ENCODE measurements at places on chromosomes 13 and 19.

DNA sequence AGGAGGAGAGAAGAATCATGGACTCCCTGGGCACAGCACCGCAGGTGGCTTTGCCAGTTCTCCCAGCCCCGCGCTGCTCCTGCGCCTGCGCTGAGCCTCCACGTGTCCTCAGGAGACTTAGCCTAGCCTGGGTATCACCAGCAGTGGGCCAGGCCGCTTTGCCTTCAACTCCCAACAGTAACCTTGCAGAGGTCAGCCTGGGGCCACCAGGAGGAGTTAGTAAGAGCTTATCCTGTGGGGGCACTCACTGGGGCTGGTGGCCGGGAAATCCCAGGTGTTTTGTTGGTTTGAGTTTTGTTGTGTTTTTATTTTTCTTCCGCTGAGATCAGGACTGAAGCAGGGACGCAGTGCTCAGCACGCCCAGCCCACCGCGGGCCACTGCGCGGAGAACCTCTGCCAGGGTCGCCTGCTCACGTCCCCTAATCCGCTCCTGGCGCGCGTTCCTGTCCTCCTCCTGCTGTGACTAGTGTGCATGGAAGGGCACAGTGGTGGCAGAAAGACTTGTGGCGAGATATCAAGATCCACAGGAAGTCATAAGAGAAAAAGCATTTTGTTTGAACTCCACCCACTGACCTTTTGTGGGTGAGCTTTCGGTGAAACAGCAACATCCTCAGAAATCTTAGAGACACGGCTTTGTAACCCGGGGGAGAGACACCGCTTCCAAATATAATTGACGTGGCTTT is 207.4 kb upstream of the RFC3 start:
- peak; percentile 55 for DNase-seq

DNA sequence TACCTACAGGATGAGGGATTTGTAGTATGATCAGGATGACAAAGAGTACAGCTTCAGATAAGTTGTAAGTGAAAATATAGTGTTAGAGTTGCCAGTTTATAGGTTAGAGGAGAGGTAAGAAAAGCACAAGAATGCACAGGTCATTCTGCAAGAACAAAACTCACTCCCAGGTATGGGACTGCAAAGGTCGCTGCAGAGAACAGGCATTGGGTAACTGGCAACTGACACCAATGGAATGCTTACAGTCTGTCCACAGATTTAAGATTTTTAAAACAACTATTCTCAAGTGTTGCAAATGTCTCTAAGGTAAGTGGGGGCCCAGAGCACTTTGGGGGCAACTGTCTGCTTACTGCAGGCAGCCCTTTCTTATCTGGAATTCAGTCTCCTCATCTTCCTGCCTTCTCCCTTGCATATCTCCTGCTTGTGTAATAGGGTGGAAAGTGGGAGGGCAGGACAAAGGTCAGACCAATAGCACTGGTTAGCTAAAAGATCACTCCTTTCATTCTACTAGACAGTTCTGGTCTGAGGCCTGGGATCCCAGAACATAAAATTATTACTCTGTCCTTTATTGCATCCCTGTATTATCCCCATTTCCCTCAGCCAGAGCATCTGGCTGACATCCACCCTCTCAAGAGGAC is 42.3 kb upstream of the ZNF726 start:
- DNase-seq = no peak

GRCh38 chr13:36910545-36910944 is 9.5 kb downstream of the SMAD9 start:
- no peak for DNase-seq

DNA sequence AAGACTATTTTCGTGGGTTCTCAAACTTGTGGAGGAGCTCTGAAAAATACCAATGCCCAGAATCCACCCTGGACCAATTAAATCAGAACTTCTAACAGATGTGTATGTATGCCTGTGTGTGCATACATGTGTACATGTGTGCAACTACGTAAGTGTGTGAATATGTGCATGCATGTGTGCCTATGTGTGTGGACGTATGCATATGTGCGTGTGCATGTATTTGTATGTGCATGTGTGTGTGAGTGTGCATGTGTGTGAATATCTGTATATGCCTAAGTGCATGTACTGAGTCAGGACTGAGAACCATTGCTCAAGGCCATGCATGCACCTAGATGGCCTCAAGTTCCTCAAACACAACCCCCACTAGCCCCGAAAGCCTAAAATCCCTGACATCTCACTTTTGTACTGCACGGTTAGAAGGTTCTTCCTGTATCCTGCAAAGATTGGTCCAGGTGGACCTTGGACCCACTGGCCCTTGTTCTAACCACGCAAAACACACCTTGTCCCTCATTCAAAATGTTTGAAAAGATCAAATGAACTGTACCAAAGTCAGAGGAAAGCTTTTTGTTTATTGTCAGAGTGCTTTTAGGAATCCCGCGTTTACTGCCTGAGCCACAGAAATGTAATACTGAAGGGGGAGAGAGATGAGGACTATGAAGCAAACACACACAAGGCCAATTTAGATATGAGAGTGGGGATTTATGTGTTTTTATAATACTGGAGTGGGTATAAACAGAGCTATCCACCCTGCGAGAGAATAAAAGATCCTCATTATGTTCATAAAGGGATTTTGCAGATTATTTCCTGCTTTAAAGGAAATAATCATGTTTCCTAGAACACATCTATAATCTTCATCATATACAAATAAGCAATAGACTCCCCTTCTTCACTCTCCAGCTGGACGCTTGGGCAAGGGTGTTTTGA is 39.1 kb downstream of the LATS2 start:
- no peak for DNase-seq

DNA sequence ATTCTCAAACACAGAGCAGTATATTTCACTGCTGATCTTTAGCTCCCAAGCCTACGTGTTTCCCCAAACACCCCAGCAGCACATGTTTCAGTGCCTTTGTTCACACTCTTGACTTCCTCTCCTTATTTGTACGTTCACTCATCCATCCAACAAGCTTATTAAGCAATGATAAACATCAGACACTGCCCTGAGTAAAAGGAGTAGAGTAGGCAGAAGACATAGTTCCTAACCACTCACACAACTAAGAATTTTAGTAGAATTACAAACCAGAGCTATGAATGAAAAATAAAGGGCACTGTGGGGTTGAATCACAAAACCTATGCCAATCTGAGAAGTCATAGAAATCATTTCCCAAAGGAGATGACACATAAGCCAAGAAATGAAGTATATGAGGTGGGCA is 213.5 kb downstream of the DIAPH3 start:
- DNase-seq = no peak

- no peak for DNase-seq
Measured at GRCh38 chr13:113746143-113746525, 12.9 kb upstream of the TMEM255B start.

- no peak for DNase-seq
Measured at GRCh38 chr19:20912973-20913372, 10.1 kb upstream of the ZNF85 start.

DNA sequence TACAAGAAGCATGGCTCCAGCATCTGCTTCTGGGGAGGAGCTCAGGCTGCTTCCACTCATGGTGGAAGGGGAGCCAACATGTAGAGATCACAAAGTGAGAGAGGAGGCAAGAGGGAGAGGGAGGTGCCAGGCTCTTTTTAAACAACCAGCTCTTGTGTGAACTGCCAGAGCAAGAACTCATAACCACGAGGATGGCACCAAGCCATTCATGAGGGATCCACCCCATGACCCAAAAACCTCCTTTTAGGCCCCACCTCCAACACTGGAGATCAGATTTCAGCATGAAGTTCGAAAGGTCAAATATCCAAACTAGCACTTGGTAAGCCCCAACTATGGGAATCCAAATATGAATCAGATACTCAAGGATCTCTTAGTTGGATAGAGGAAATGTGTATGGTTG is 131.2 kb downstream of the RXFP2 start:
- no peak for DNase-seq

DNA sequence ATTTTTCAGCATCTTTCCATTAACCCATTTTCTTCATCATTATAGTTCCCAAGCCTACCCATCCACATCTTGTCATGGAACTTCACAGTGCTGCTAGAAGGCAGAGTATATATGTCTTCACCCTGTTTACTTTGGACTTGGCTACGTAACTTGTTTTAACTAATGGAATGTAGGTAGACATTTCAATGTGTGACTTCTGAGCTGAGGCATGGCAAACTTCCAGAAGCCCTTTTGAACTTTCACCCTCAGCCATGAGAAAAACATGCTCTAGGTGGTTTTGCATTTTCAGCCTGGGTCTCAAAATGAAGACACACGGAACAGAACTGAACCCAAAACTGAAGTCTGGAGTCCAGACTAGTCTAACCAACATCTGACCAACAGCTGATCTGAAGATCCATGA is 3.2 kb downstream of the TEX30 start:
- no peak for DNase-seq

GRCh38 chr19:48975947-48976847 is 11.1 kb downstream of the FTL start:
- peak; percentile 66 for DNase-seq

- peak; percentile 33 for DNase-seq
Measured at GRCh38 chr13:72726726-72727416, 558 bp downstream of the MZT1 start.

DNA sequence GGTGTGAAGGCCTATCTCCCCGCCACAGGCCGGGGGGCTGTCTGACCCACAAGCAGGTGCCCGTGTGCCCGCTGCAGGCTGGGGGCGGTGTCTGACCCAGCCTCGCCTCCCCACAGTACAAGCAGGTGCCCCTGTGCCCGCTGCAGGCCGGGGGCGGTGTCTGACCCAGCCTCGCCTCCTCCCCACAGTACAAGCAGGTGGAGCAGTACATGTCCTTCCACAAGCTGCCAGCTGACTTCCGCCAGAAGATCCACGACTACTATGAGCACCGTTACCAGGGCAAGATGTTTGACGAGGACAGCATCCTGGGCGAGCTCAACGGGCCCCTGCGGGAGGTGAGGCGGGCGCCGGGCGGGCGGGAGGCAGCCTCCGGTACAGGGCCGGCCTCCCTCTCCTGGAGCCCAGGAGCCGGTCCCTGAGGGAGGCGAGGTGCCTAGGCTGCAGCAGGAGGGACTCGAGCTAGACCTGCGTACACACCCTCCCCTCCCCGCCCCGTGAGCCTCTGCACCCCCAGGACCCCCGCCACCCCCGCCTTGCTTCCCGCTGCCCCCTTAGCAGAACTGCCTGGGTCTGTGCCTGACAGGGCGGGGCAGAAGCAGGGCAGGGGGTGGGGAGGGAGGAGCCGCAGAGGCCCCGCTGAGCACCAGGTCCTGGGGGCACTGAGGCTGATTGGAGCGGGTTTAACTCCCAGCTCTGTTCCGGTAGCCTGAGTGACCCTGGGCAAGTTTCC is 20.6 kb downstream of the HCN2 start:
- peak; percentile 27 for DNase-seq

GRCh38 chr19:16834747-16835146 is 5.5 kb downstream of the SIN3B start:
- DNase-seq = no peak

- peak; percentile 82 for DNase-seq
Measured at GRCh38 chr13:74046431-74046830, 87.8 kb downstream of the KLF12 start.

DNA sequence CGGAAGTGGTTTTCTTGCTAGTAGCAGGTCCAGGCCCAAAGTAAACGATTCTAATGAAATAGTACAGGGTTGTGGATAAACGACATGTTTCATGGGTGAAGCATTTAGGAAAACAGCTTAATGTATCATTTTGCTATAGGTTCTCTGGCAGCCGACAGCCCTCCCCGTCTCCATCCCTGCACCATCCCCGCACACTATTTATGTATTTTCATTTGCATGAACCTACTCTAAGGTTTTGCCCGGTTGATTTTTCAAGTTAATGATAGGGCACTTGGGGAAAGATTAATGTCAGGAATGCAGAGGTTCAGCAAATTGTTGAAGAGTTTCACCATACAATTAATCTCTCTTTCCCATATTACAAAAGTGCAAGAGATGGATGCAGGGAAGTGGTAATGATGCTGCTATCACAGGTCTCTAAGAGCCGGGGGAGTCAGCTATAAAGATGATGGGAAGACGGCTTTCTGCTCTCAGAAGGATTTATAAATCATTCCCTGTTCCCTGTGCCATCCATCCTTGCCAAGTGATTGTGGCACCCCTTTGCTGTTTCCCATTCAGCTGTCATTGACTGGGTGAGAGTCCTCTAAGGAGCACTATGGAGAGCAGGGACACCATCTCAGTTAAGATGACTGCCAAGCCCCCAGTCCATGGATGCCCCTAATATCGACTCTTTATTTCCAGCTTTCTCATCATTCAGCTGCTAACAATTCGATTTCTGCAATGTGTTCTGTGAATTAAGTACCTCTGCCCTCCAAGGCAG is 186.3 kb downstream of the IRS2 start:
- DNase-seq = no peak

DNA sequence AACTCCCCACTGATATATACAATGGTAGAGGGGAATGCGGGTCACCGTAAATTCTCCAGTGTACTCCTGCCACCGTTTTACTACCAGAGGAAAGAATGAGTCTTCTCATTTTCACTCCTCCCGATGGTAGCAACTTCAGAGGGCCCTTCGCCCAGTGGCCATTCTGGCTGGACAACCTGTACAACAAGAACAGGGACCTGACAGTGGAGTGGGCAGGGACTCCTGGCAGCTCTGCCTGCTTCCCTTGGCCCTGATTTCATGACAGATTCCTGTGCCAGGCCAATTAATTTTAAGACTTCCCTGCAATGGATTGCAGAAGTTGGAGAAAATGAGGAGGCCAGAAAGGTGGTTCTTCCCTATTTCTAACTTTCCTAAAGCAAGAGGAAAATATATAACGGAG is 148.9 kb downstream of the GPC6 start:
- DNase-seq = no peak

DNA sequence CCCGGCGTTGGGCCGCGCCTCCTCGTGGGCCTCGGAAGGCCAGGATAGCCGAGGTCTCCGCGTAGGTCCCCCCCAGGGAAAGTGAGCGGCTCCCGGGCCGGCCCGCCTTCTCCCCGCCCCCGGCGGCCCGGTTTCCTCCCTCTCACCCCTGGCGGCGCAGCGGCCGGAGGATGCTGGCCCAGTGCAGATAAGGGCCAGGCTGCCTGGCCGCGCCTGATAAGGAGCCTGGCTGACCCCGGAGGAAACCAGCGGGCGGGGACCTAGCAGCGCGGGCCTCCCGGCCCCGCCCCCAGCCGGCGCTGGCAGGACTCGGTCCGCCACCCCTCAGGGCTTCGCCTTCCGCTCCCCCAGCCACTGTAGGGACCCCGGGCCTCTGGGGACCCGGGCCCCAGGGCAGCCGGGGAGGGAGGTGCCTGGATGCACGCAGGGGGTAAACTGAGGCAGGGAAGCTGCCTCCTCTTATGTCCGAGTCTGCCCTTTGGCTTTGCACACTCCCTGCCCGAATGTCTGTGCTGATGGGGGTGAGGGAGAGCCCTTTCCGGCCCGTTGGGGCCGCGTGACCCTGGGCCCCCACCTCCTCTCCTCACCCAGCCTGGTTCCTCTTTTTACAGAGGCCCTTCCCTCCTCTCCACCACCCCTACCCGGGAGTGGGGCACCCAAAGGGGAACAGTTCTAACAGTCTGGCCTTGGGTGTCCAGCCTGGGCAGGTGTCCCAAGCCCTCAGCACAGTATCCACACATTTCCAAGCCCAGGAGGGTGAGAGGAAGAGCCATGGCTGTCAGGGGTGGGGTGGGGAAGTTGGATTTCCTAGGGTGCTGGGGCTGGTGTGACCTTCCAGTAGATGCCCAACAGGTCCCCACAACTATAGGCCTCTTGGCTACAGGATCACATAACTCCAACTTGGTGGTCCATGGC is at the start of gene LYL1:
LYL1 (minus strand) TSS at position 193 of the 915 bp plus-strand sequence. CDS start 1,687 bp downstream, outside the sequence.
- peak; percentile 81 for DNase-seq

All from muscle of leg (tissue), 16 donors.